Activated naive CD4-positive, alpha-beta T cell treated with Interleukin-2 at 50 U/mL for 16 hours (primary cell): ENCODE measurements at places on chromosomes 4 and X.

- DNase-seq: no peak
Observed at GRCh38 chrX:72102126-72102525, 29.6 kb downstream of the RTL5 start.

GRCh38 chr4:100988876-100989275 lies 358.4 kb downstream of the PPP3CA start:
- no peak for DNase-seq

GRCh38 chrX:71111141-71111843 lies at the start of gene IL2RG:
TSS of gene IL2RG (minus strand) at chrX:71111577. CDS start at chrX:71111539, 38 bp downstream.
- peak; percentile 76 for DNase-seq

DNA sequence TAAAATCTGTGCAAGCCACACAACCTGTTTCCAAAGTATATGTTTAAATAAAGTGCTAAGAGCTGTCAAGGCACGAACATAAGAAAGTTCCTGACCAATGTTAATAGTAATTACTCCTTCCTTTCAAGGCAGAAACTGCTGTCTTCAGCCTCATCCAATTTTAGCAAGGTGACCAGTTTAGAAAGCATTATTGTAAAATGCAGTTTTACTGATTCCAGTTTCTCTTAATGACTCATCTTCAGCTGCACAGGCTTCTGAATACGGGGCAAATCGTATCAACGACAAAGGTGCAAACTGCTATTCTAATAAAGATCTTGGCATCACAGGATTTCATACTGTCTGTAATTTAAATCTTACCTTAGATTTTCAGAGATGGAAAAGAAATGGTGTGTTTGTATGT lies 87.5 kb downstream of the PPP3CA start:
- no peak for DNase-seq

DNA sequence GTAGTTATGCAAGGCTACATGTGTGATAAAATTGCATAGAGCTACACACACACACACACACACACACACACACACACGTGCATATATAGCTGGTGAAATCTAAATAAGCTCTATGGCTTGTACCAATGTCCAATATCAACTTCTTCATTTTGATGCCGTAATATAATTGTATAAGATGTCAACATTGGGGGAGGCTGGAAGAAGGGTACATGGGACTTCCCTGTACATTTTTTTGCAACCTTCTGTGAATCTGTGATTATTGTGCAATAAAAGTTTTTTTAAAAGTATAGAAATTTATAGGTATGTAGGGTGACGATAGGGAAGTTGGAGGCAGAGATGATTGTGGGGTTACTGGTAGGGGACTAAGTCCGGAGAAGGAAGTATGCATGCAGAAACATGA lies 105.5 kb downstream of the HDAC8 start:
- DNase-seq: no peak

GRCh38 chr4:3248811-3249661 lies at the start of gene MSANTD1:
TSS of gene MSANTD1 (plus strand) at chr4:3249159. CDS start at chr4:3249223, 64 bp downstream.
- no peak for DNase-seq

DNA sequence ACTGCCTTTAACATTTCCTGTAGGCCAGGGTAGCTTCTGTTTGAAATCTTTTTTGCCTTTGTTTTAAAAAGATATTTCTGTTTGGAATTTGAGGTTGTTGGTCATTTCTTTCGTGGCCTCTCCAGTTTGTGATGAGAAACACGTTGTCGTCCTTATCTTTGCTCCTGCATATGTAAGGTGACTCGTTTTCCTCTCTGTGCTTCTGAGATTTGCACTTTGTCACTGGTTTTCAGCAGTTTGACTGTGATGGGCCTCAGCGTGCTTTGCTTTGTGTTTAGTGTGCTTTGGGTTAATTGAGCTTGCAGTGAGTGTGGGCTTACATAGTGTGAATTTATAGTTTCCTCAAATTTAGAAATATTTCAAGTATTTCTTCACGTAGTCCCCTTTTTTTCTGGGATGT lies 81.5 kb downstream of the FAM193A start:
- DNase-seq: no peak

- DNase-seq: no peak
Observed at GRCh38 chr4:130922955-130923354, 1827.0 kb downstream of the C4orf33 start.

DNA sequence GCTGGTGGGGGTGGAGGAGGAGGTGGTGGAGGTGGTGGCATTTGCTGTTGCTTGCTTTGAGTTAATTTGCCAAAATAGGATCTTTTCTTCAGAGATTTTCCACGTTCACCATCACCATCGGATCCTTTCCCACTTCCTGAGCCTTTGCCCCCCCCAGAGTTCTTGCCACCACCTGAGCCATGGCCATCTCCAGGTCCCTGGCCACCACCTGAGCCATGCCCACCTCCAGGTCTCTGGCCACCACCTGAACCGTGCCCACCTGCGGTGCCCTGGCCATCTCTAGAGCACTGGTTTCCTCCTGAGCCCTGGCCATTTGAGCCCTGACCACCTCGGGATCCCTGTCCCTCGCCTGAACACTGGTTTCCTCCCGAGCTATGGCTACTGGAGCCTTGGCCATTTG lies 1.9 kb downstream of the IRS4 start:
- DNase-seq: no peak

DNA sequence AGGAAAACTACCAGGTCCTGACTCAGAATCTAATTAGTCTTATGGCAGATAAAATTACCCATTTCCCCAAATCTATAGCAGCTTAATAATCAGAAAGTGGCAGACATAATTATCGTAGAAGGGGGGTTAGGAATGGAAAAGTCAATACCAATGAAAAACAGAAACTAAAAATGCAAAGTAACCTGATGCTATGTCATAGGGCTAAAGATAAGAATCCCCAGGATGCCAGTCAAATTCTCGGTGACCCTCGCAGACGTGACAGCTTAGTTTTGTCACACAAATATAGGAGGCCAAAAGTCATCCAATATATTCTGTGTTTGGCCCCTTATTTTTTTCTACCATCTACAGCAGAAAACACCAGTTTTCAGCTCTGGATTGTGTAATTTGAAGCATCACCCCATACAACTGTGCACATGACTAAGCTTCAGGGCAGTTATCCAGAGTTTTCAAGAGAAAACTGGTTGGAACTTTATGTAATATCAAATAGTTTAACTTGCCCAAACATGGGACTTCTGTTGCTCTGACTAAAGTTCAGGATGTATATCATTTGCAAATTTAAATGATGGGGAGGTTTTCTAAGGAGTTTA lies 30.9 kb downstream of the RASSF6 start:
- no peak for DNase-seq

GRCh38 chrX:57447856-57448255 lies 144.0 kb upstream of the ZXDB start:
- DNase-seq: no peak
